ENCODE measurements at places on chromosomes 2 and 18.
A peak's percentile ranks its signal among the peaks of the same experiment; 100 is the strongest.

- DNase-seq = no peak
Measured at GRCh38 chr2:212649646-212650045, 111.0 kb upstream of the ERBB4 start.

DNA sequence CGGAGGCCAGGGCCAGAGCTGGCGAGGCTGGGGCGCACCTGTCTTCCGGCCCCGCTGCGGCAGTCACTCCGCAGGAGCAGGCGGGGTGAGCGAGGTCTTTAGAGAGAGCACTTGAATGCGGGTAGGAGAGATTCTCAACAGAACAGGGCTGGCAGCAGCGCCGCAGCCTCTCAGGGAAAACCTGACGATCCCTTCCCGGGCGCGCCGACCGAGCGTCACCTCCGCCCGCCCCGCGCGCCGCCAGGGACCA, 526 bp downstream of the PRKRA start:
- DNase-seq = no peak

GRCh38 chr18:2997846-2998564, 14.9 kb downstream of the LPIN2 start:
- DNase-seq = no peak

- DNase-seq = no peak
Measured at GRCh38 chr18:62537946-62538345, 15.1 kb downstream of the ZCCHC2 start.

- no peak for DNase-seq
Measured at GRCh38 chr18:23416298-23416697, 36.8 kb upstream of the RIOK3 start.

- no peak for DNase-seq
Measured at GRCh38 chr2:223232896-223233295, 180.9 kb downstream of the KCNE4 start.

- no peak for DNase-seq
Measured at GRCh38 chr18:77376733-77377094, 127.1 kb downstream of the GALR1 start.

DNA sequence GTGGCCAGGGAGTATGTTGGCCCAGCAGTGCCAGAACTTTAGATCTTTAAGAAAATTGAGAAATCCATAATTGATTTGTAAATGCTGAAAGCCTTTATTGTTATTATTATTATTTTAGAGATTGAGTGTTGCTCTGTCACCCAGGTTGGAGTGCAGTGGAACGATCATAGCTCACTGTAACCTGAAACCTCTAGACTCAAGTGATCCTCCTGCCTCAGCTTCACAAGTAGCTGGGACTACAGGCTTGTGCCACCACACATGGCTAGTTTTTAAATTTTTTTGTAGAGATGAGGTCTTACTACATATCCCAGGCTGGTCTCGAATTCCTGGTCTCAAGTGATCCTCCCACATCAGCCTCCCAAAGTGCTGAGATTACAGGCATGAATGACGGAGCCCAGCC, 143.2 kb upstream of the CCDC68 start:
- DNase-seq = no peak

GRCh38 chr2:821546-821945, 129.1 kb upstream of the SNTG2 start:
- DNase-seq = no peak

DNA sequence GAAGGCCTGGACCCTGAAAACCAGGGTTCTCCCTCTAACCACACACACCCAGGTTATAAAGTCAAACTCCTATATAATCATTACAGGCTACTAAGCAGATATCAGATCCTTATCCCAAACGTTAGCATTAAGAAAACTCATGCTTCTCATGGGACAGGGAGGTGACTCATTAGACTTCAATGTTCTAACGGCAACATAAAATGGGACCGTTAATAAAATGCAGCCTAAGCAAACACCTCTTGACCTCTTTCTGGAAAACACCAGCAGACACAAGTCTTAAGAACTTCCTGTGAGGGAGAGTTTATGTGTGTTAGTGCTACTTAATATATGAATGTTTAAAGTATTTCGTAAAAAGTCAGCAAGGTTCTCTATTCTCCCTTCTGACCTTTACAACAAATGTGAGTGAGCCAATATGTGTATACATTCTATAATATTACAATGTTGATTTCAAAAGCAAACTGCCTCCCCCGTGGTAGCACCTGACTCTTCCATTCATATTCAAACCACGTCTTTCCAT, 31.7 kb downstream of the LPIN2 start:
- DNase-seq = no peak

- DNase-seq = peak; percentile 53
Measured at GRCh38 chr18:70289351-70290312, 787 bp downstream of the SOCS6 start.

- DNase-seq = peak; percentile 19
Measured at GRCh38 chr18:48915626-48916425, 34.9 kb downstream of the SMAD7 start.

- no peak for DNase-seq
Measured at GRCh38 chr2:18637196-18637595, 47.8 kb upstream of the NT5C1B start.

- no peak for DNase-seq
Measured at GRCh38 chr2:37637190-37637860, 34.1 kb downstream of the CDC42EP3 start.

DNA sequence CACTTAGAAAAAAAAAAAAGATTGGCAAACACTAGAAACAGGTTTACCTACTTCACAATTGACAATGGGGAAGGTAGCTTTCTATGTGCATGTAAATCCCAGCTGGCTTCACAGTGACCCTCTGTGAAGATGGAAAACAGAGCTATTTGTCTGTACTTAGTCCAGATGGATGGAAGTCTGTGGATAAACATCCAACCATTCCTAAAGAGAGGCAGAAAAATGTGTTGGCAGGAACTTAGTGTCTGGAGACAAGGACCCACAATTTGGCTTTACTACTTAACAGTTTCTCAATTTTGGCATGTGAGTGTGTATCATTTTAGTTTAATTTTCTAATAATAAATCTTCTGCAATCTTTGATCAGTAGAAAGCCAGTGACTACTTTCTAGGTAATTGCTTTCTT, 154.4 kb downstream of the RAD51AP2 start:
- no peak for DNase-seq

DNA sequence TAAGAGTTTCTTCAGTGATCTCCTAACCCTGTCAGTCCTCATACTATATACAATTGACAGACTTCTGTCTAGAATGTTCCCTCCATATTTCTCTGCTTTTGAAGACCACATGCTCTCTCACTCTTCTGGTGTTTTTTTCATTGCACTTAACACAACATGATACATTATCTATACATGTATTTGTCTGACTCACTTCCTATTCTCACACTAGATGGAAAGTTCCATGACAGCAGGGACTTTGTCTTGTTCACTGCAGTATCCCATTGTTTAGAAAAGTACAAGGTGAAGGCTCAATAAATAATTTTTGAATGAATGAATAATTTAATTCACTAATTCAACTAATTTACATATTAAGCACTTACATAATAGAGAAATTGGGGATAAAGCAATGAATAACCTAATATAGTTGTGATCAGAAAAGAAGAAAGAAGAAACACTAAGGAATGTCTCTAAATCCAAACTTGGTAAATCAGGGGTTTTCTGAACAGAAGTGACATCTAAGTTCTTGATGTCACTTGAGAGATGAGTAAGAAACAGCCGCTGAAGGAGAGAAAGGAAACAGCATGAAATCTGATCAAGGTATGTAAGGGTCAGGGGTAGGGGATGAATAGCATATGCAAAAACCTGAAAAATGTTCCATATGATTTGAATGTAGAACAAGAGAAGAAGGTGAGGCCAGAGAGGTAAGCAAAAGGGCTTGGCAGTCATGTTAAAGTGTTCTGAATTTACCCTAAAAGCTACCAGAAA, 42.4 kb downstream of the MBD2 start:
- no peak for DNase-seq

DNA sequence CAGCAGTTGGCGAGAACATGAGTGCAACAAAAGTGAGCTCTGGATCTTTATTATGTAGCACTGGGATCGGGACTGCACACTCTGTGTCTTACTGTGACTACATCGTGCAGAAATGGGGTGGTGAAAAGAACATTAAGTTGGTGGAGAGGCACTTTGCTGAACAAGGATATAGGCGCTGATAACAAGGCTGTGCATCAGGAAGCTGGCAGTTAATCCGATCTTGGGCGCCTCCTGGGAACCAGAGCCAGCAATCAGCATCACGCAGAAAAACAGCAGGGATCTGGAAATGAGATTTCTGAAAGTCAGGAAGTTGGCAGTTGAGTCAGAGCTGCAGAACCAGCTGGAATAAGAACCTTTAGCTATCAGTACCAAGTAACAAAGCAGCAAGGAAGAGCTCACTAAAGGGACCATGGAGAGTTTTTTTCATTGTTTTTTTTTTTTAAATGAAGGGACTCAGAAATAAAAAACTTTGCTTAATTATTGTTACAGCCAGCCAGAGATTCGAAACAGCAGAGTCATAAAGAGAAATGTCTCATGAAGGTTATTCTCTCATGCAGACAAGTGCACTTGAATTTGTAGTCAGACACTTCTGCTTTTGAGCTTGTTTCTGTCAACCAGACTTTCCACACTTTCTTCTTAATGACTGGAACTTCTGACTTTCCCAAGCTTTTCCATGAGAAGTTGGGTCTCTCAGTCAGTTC, 22.8 kb upstream of the MYO3B start:
- no peak for DNase-seq

- DNase-seq = peak; percentile 61
Measured at GRCh38 chr2:177239932-177240630, 24.4 kb downstream of the NFE2L2 start.

DNA sequence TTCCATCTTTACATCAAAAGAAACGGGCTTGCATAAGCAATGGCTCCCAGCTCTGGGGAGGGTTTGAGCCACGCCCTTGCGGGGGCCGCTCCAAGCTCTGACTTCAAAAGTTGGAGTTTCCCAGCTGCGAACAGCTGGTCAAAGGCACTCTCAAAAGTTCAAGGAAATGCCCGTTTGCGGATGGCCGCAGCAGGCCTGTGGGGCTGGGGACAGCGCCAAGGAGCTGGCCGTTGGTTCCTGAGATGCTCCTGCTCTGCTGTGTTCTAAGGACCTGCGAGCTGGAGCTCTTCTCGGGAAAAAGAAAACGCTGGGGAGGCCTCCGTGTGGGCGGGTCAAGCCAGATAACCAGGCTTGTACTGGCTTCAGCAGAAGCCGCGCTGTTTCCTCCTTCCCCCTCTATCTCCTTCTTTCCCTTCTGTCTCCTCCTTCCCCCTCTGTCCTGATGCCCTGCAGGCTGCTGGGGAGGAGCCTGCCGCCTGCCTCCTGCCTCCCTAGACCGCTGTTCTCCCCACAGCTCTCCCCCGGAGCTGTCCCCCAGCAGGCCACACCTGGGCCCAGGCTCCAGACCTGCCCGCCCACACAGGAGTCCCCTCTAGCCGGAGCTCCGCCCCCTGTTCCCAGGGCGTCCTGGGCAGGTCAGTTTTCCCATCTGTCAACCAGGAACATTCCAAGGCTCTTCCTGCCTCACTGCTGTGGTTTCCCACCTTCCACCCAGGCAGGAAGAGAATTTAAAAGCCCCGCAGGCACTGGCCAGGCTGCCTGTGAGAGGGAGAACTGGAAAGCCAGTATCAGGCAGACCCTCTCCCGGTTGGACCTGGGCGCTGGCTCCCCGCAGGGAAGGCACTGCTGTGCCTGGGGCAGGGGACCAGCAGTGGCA, 14.1 kb downstream of the KLF11 start:
- DNase-seq = peak; percentile 90

DNA sequence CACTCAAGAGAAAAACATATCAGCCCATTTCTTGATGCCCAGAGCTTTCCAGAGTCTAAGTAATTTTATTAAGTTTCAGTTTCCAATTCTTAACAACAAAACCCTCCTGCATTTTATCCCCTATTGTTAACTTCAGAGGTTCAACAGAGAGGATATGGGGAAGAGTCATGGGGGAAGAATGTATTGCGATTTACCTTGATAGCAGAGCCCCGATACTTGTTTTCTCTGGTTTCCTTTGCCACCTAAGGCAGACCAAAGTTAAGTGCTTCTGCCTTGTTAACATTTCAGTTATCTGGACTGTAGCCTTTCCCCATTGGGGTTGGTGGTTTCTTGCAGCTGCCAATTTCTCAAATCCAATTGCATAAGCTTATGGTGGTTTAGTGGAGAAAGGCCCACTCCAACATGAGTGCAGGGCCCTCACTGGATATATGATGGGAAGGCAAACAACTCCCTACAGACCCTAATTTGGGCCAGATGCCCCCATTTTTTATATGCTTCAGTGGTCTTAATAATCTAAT, 82.0 kb upstream of the ITGB6 start:
- no peak for DNase-seq

DNA sequence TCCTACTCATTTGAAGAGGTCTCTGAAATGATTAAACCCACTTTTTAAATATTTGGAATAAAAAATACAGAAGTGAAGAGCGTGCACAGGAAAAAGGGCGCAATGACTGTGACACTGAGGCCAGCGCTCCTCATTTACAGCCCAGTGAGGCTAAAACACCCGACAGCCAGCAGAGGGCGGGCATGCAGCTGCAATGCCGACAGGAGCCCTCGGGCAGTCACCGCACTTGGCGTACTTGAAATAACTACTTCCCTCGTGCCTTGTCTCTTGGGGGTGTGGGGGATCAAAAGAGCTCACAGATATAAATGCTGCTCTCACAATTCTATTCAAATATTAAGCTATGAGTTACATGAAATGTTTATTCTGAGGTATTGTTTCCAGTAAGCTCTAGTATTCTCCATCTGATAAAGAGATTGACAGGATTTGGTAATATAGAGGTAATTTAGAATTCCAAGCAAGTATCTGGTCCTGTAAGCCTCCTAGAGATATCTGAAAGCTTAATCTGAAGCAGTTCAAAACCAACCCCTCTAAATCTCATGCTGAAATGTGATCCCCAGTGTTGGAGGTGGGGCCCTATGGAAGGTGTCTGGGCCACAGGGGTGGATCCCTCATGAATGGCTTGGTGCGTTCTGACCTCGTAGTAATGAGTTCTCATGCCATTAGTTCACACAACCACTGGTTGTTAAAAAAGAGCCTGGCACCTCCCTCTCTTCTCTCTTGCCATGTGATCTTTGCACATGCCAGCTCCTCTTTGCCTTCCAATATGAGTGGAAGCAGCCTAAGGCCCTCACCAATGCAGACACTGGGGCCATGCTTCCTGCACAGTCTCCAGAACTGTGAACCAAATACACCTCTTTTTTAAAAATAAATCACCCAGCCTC, 93.6 kb downstream of the ZAP70 start:
- peak; percentile 87 for DNase-seq

GRCh38 chr18:8262221-8262620, 347.0 kb upstream of the RAB12 start:
- no peak for DNase-seq

DNA sequence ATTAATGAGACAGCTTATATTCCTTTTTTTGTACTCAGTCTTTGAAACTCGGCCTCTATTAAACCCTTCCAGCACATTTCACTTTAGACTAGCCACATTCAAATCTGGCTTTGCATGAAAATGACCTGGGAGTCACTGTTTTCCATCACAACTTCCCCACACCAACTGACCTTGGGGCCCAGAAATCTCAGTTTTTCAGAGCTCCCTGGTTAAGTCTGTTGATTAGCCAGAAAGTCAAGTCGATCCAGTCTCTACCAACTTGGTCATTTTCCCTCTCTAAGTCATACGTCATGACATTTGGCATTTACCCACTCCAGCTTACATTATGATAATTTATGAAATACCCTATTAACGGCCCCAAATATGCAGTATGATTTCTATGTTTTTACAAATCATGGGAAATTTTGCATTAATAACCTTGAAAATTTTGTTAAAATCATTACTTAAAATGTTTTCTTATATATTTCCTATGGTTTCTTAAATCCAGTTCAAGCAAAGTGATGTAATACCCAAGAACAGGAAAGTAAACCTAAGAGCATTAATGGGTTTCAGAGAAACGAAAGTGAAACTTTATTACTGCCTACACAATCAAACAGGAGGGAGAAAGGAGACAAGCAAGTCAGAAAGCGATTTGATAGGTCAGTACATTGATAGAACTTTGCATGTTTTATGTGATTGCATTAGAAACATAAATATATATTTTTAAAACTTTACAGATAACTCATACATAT, 77.1 kb downstream of the SPATS2L start:
- DNase-seq = no peak

Data from femur (tissue), 1 donor.